ENCODE measurements at places on chromosomes 2 and 18.

- no peak for DNase-seq
Measured at GRCh38 chr2:41965173-41965908, 82.5 kb upstream of the PKDCC start.

DNA sequence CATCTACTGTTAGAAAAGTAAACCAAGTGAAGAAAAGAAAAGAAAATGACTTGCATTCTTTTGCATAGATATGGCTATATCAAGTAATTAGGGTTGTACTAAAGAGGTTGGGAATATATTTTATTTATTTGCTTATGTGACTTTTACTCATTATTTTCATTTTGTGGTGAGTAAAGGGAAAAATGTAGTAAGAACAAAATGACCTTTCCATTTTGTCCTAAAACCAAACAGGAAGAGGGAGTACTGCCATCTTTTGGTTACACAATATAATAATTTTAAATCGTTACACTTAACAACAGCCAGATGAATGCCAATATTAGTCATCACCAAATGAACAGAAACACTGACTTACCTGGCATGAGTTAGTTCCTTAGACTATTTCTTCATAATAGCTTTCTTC, 47.3 kb upstream of the NDUFV2 start:
- DNase-seq, result no peak

DNA sequence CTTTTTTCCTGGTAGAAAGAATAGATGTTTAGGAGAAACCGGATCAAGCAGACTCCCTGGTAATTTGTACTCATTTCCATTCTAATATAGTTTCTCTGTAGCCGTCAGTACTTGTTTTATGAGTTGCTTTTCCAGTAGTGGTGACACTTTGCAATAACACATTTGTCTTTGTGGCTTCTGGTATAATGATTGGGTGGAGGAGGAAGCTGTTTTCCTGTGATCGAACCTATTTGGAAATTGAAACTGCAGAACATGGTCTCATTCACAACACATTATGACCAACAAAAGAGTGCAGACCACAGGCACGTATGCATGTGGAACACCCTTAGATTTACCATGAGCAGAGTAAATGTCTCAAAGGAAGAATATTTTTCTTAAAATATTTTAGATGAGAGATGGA, 7.6 kb upstream of the SERPINB12 start:
- no peak for DNase-seq

DNA sequence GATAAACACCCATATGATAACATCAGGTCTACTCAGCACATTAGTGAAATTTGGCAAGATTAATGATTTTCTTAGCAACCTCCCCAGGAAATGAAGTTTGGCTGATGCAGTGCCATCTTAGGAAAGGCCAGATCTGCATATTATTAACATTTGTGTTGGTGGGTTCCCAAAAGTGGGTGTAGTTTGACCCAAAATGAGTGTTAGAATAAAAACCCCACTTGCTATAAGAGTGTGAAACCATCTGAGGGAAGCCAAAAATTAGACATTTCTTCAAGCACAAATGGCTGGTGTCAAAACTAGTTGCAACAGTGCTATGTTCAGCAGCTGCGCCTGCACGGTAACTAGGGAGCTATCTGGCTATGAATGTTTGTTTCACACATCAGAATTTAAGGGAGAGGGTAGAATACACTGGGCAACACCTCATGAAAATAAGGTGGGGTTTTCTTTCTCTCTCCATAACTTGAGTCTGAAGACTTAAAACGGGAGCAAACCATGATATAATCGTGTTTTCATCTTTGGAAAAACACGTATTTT, 15.9 kb upstream of the CSRNP3 start:
- no peak for DNase-seq

GRCh38 chr18:23114171-23114881, 21.0 kb upstream of the CABLES1 start:
- DNase-seq, result no peak

DNA sequence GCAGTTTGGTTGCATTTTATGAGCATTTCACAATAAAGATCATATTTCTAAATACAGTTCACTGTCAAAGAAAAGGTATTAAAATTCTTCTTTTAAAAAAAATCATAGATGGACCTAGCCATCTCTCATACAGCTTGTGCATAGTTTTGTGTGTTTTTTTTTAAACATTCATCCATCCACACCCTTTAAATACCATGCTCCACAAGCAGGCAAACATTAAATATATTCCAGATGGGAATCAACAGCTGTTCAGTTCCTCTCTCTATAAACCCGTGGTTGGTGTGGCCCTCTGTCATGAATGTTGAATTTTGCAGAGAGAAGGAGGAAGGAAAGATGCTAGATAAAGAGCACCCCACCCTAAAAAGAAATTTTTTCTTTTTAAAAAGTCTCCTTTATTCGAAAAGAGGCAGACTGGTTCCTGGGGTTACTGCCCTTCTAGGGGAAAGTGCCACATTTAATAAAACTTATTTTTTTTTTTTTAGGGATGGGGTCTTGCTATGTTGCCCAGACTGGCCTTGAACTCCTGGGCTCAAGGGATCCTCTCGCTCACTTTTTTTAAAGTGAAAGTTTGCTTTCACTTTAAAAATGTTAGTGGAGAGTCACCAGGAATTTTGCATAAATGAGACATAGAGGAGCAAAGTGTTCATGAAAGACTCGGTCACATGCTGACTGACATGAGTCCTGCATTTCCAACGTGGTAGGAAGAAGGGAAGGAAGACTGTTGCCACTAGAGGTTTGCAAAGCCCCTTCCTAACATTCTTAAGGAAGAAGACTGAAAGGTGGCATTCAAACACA, 73.9 kb upstream of the LMAN1 start:
- no peak for DNase-seq

GRCh38 chr18:25231327-25231691, 120.7 kb downstream of the ZNF521 start:
- DNase-seq, result no peak

DNA sequence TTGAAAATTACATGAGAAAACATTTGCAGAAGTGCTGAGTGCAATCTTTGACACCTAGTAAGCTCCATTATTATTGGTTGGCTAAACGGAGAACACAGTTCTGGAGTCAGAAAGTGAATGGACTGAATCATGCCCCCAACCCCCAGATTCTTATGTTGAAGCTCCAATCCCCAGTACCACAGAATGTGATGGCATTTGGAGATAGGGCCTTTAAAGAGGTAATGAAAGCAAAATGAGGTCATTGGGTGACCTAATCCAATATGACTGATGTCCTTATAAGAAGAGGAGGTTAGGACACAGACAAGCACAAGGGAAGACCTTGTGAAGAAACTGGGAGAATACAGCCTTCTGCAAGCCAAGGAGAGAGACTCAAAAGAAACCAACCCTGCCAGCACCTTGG, 200.9 kb upstream of the EPAS1 start:
- no peak for DNase-seq

DNA sequence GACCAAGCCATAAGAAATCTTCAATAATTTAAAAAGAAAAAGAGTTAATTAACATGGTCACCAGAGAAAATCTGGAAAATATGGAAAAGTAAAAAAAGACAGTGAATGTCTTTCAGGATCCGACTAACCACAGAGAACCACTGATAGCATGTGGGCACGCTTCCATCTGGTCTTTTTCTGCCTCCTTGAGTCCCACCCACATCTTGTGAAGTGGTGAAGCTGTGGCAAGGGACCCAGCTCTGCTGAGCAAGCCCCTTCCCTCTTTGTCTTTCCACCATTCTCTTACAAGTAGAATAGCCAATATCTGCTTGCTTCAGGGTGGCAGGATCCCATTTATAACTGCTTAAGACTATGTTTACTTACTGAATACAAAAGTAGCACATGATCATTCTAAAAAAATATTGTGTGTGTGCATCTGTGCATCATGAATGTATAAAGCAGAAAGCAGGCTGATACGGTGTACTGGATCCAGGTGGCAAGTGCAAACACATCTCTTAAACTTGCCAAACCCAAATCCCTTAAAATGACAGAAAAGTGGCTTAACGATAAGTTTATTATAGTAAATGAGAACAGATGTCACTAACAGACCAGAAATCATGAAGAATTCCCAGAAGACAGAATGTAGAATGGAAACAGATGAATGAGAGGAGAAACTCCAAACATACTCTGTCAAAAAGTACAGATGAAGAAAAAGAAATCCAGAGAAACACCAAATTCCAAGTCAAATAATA, 52.3 kb downstream of the FOXI3 start:
- no peak for DNase-seq

GRCh38 chr2:145018502-145018901, 498.6 kb upstream of the ZEB2 start:
- DNase-seq, result no peak

DNA sequence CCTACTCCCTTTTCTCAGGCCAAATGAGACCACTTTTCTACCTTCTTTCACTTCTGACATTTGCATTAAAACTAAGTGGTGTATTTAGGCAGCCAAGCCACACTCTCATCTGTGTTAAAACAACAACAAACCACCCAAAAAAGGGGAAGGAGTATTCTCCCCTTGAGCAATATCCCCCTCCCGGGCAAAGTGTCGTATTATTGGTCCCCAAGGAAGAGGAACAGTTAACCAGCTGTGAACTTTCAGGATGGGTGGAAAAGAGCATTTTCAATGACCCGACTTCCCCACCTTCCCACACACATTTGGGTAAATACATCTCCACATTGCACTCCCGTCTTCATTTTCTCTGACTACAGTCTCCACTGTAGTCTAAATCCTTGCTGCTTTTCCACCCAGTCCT, 44.3 kb downstream of the FEZ2 start:
- DNase-seq, result no peak

DNA sequence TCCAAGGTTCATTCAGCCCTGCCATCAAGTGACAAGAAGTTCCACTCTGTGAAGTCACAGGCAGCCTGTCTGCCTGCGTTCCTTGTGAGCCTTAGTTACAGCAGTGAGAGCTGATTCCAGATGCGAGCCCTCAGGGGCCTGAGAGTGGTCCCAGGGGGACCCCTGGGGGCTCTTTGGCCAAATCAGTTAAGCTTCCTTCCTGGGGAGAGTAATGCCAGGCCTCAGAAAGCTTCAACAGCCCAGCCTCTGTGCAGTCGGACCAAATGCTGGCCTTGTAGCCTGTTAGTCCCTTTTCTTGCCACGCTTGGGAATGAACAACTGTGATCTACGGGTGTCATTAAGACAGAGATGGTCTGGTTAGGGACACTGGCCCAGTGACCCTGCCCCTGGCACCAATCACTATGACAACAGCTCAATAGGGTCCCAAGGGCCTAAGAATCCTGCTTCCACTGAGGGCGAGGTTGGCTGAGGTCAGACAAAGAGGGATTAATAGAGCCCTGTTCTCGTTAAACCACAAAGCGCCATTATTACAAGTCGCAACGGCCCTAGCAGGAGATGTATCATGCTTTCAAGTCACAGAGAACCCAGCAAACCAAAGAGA, 50.9 kb downstream of the HS1BP3 start:
- no peak for DNase-seq

DNA sequence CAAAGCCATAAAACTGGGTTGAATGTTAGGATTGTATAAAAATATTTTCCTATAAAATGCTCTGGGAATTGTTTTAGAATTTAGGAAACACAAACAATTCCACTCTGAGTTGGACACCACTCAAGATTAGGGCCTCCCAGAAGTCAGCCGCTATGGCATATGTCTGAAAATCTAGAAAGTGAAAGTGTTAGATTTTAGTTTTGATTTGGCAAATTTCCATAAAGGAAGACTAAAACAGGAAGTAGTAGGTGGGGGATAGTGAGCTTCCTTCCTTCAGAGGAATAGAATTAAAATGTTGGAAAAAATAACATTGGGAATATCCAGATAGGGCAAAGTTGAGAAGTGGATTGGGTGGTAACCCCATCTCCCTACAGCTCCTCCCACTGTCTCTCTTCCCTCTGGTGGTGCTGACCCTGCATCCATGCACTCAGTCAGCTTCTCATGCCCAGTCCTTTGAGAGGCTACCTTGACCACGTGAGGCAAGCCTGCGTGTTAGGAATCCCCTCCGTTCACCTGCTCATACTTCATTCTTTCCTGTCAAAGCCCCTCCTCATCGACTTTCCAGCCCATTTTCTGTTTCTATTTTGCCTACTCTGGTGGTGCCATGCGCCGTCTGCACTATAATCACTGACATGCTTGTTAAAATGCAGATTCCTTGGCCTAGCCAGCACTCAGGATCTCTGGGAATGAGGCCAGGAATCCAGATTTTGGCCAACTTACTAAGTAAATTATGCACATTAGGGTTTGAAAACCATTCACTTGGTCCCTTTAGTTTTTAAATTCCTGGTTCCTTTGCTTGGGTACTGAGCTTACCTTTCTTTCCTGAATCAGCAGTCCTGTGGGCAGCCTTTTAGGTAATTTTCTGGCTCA, 83.5 kb downstream of the POLE4 start:
- no peak for DNase-seq

GRCh38 chr2:235512699-235513053, 18.8 kb downstream of the AGAP1 start:
- DNase-seq, result no peak

DNA sequence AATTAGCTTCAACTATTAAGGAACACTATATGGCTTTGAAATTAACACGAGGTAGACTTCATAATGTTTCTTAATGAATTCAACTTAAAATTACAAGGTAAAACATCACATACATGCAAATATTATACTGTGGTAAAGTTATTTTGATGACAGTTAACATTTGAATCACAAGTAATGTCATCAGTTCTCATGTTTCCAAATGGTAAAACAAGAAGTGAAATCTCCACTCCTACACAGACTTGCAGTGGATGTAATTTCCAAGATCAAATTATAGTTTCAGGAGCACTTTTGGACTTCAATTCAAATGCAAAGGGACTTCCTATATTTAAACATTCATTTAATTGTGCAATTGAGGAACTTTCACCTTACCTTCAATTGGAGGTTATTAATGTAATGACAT, 39.1 kb downstream of the C18orf54 start:
- DNase-seq, result no peak

- DNase-seq, result no peak
Measured at GRCh38 chr2:169692718-169693117, 1.5 kb downstream of the CFAP210 start.

GRCh38 chr2:231384970-231385369, 10.5 kb upstream of the B3GNT7 start:
- DNase-seq, result no peak

- DNase-seq, result no peak
Measured at GRCh38 chr18:48639772-48640432, 101.1 kb downstream of the CTIF start.

Data from natural killer cell (primary cell).